T follicular helper cell (primary cell): ENCODE measurements at places on chromosomes 1 and 21.

DNA sequence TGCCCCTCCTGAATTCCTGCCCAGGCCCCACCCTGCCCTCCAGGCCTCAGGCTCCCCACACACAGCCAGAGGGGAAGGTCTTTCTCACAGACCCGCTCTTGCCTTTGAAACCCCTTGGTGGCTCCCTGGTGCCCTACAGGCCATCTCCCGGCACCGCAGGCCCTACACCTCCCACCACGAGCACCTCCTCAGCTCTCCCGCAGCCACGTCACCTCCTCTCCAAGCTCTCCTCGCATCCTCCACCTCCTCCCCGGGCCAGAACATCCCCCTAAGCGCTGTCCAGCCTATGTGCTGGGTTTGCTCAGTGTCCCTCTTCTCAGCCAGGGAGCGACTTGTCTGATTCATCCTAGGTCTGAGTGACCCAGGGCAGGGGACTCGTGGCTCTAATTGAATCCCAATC lies 66.4 kb downstream of the DMRTB1 start:
- DNase-seq = no peak

DNA sequence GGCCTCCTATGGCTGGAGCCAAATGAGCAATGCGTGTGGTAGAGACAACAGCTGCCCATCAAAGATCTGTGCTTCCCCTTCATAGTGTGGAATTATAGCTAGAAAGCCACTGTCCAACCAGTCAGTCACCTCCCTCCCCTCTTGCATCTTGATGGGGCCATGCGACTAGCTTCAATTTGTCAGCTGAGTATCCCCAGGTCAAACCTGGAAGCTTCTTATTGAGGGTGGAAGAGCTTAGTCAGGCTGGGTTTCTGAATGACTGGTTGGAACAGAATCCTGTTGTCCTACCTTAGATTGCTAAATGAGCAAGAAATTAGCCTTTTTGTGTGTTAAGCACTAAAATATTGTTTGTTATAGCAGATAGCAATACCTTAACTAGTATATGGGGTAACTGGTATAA lies 625.4 kb downstream of the PTPRC start:
- DNase-seq = no peak

- no peak for DNase-seq
These were observed 82.7 kb downstream of the TAS1R2 start for GRCh38 chr1:18776777-18777176.

DNA sequence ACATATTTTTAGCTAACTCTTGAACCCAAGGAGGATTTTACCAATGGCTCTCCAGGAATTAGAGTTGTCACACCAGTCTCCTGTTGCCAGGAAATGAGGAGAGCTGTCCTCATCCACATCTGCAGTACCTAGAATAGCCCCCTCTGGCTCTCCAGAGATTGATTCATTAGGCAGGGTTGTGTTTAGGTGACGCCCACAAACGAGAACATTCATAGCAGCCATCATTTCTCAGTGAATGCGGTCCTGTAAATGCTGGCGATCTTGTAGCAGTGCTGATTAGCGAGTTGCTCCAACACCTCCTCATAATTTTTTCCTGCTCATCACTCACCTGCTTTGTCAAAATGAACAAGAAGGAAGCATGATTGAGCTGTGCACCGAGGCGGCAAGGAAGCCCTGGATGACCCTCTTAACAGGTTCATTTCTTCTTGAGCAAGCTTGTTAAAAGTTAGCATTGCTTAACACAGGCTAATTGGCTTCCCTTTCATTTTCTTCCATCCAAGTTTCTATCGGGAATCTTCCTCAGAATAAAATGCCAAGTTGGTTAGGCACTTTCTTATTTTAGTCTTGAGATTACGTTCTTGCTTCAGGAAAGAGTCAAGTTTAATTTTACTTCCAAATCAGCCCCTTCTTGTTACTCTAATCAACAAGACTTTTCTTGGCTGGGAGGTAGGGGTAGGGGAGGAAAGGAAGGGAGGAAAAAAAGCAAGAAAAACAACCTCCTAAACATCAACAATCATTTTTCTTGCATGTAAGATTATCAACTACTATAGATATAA lies 16.5 kb upstream of the KLHDC8A start:
- DNase-seq = no peak

DNA sequence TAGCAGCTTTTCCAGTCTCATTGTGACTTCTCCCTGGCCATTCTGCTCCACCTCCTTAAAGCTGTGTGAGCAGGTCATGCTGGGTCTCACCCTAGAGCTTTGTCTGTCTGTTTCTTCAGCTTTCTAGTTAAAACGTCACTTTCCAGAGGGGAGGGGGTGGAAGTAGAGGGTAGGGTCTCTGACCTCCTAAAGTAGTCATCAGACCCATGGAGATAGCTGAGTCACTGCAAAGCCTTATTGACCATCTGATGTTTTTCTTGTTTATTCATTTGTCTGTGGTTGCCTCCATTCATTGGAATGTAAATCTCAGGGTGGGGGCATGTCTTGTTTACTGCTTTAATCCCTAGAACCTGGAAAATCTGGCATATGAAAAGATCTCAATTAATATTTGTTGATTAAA lies 52.7 kb downstream of the ELF3 start:
- no peak for DNase-seq

- DNase-seq = no peak
These were observed 21.7 kb upstream of the SHCBP1L start for GRCh38 chr1:182974506-182975191.

GRCh38 chr1:200041337-200042118 lies 14.0 kb downstream of the NR5A2 start:
- no peak for DNase-seq

- DNase-seq = no peak
These were observed 141.0 kb upstream of the NGF start for GRCh38 chr1:115479055-115479482.

DNA sequence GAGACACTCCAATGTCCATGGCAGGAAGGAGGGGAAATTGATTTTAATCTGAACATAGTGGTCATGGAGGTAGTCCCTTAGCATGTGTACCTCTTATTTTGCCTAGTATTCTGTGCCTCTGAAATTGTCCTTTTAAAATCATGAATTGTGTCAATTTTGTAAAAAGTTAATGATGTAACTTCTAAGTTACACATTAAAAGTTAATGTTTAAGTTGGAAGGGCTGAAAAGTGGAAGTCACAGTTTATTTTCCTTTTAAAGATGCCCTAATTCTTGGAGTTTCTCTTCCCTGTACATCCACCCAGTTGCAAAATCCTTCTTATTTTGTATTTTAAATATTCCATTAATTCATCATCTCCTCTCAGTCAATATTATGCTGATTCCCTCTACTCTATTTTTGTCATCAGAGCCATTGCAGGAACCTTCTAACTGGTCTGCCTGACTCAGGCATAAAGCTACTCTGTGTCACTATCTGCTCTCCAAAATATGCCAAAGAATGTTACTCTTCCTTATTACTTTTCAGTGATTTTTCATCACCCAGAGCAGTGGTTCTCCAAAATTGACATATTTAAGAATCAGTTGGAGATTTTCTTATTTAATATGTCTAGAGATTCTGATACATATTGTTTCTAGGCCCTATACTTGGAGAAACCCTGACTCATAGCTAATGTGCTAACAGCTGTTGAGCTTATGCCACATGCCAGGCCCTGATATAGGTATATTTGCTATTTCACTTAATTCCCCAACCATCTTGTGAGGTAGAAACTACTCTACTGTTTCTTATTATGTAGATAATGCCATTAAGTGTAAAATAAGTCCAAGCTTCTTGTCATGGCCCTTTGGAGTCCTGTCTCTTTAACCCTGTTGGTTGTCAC lies 5.1 kb downstream of the HOOK1 start:
- DNase-seq = no peak

- no peak for DNase-seq
These were observed 157.0 kb upstream of the COA6 start for GRCh38 chr1:234216116-234216703.

- no peak for DNase-seq
These were observed 12.7 kb upstream of the TRAF3IP3 start for GRCh38 chr1:209743145-209743482.

DNA sequence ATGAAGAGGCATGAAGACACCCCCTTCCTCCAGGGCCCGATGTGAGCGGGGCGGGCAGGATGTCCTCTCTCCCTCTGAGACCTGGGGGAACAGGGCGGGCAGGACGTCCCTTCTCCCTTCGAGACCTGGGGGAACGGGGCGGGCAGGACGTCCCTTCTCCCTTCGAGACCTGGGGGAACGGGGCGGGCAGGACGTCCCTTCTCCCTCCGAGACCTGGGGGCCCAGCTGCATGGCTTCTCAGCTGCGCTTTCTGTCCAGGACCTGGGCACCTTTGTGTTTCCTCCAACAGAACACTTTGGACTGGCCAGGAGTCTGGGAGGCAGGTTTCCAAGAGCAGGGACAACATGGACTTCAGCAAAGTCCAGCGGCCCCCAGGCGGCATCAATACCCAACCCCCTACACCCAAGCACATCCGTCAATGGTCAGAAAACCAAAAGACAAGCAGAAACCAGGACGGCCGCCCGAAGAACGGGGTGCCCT lies 30.8 kb upstream of the ADARB1 start:
- no peak for DNase-seq

DNA sequence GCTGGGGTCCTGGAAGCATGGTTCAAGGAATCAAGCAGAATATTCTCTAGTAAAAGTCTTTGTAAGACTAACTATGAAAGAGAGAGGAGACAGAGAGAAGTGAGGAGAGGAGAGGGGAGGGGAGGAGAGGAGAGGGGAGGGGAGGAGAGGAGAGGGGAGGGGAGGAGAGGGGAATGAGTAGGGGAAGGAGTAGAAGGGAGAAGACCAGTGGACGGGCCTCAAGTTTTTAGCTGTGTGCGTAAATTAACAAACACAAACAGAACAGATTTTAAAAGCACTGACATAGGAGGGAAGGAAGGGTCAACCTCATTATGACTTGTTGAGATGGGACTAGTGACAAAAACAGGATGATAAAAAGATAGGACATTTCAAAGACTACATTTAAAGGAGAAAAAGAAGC lies 62.8 kb downstream of the ST3GAL3 start:
- no peak for DNase-seq

GRCh38 chr1:158025576-158026230 lies 32.3 kb downstream of the KIRREL1 start:
- no peak for DNase-seq

GRCh38 chr1:177849130-177849529 lies 120.7 kb downstream of the SEC16B start:
- no peak for DNase-seq

DNA sequence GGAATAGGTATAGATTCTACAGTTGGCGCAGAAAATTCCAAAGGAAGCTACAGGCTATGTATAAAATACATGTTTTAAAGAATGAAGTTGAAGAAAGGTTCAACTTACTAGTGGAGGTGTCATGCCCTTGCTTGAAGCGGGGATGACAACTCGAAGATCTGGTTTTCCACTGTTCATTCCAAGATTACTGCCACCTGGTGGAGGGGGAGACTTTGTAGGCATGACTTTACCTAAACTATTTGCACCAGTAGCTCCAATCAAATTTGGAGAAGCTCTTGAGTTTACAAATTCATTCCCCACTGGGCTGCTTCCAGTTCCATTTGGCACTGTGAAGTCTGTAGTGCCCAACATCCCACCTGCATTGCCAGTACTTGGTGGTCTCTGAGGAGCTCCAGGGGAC lies 81.7 kb downstream of the AXDND1 start:
- no peak for DNase-seq

DNA sequence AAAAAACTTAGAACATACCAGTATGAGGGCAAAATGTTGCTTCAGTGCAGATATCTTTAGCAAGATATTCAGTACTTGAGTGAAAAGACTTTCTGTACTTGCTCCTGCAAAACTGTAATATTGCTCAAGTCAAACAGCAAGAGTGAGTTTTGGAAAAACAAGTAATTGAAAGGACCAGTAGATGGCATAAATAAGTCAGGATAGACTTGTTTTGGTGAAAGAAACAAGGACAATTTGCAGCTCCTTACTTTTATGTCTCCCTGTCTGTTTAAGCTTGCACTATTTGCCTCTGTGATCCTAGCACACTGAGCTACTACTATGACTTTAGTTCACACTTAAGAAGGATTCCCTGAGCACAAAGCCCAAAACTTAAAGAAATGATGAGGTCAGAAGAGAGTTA lies 39.1 kb downstream of the IFI44 start:
- DNase-seq = no peak

DNA sequence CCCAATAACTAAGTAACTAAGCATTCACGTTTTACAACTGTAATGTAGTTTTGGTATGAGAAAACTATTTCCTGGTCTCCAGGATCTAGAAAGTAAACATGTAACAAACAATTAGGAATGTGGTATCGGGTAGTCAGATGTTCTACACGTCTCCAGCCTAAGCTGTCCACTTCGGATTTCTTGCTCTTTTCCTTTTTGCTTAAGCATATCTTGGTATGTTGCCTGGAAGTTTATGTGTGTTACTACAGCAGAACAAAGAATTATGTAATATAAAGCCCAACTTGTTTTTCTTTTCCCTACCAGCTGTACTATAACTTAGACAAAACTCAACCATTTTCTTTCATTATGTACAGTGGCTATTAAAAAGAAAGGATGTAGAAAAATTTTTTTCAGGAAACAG lies 20.4 kb upstream of the WARS2 start:
- DNase-seq = no peak

GRCh38 chr1:47332779-47333577 lies 612 bp upstream of the CMPK1 start:
- no peak for DNase-seq

DNA sequence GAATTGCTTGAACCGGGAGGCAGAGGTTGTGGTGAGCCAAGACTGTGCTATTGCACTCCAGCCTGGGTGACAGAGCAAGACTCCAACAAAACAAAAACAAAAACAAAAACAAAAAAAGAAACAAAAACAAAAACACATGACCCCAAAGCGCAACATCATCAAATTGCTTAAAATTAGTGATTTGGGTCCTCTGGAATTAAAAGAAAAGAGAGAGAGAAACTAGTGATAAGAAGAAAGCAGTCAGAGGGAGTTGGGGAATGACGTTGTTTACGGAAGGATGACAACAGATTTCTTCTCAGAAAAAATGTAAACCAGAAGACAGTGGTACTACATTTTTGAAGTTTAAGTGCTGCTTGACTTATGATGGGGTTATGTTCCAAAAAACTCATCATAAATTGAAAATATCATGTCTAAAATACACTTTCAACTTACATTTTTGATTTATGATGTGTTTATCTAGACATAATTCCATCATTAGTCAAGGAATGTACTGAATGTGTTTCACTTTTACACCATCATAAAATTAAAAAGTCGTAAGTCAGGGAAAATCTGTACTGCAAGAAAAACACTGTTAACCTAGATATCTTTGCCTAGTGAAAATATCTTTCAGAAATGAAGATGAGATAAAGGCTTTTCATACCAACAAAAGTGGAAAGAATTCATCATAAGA lies 88.0 kb downstream of the MT1HL1 start:
- DNase-seq = no peak

DNA sequence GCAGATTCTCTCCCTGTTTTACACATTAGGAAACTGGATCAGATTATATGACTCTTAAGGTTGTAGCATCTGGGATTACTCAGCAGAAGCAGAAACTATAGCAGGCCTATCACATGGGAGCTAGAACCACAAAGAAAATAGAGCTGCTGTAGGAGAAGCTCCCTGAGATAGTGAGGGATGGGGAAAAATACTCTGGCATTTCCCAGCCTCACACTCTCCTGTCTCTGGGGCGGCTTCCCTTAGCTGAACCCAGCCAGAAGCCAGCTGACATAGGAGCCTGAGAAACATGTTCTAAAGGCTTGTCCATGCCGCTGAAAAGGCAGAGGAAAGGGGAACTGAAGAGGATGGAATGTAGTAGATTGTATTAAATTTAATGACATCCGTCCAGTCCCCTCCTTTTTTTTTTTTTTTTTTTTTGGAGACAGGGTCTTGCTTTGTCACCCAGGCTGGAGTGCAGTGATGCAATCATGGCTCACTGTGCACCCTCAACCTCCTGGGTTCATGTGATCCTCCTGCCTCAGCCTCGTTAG lies 76.8 kb upstream of the DNAJC6 start:
- DNase-seq = no peak
